ENCODE measurements at places on chromosomes 13 and 19.

DNA sequence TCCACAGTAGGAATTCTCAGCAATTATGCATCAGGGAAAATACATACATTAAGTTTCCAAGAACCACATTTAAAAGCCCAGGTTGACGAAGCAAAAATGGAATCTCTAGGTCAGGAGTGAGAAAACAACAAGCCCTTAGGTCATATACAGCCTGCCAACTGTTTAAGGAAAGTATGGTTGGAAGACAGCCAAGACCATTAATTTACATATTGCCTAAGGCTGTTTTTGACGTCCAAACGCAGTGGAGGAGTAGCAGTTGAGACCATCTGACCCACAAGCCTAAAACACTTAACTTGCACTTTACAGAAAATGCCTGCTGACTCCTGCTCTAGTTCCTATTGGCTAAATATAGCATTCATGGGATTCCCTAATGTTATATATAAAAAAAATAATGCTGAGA is 299.0 kb downstream of the ITGBL1 start:
- no peak for DNase-seq

GRCh38 chr13:49132479-49133002 is 87.6 kb upstream of the MLNR start:
- DNase-seq = no peak

- DNase-seq = no peak
Measured at GRCh38 chr19:4390017-4390566, 10.3 kb downstream of the SH3GL1 start.

DNA sequence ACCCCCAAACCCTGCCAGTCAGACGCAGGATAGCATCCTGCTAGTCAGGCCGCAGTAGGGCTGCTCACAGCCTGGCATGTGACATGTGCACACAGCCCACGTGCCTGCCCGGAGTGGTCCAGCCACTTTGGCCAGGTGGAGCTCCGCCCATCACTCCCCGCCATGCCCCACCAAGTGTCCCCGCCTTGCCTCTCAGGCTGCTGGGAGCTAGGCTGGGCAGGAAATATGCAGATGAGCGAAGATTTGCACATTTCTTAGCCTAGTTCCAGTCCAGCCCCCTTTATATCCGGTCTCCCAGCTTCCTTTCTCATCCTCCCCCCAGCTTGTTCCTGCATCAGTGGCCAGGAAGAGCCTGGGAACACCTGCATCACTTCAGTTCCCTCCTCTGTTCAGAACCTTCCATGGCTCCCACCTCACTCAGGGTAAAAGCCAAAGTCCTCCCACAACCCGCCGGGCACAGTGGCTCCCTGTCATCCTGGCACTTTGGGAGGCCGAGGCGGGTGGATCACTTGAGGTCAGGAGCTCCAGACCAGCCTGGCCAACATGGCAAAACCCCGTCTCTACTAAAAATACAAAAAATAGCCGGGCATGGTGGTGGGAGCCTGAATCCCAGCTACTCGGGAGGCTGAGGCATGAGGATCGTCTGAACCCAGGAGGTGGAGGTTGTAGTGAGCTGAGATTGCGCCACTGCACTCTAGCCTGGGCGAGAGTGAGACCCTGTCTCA is 2.3 kb upstream of the DOCK6 start:
- DNase-seq = no peak

GRCh38 chr13:91406619-91407018 is 8.2 kb downstream of the GPC5 start:
- no peak for DNase-seq

DNA sequence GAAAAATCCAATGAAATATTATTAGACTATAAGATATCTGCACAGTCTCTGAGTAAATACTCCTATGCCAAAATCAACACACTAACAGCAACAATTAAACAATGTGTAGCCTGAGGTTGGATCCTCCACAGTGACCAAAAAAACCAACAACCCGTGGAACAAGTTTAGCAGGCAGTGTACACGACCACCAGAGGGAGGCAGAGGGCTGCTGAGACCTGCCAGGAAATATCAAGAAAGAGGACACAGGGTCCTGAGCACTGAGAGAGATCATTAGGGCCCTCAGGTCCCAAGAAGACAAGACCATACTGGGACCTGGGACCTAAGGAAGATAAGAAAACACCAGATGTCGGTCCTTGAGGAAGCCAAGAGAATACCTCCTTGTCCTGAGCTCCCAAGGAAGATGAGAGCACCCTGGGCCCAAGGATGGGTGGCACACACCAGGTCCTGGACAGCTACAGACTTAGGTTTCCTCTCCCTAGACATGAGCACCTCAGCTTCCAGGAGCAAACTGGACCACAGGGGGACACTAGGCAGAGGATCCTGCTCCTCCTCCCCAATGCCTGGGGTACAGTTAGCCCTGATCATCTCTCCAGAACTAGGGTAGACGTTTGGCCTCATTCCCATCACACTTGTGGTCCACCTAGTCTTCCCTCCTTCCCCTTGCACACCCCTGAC is 822 bp upstream of the ZNF274 start:
- peak; percentile 74 for DNase-seq

- DNase-seq = no peak
Measured at GRCh38 chr19:38544569-38545315, 73.0 kb downstream of the MAP4K1 start.

GRCh38 chr19:10335352-10335985 is 2.1 kb upstream of the RAVER1 start:
- DNase-seq = no peak

DNA sequence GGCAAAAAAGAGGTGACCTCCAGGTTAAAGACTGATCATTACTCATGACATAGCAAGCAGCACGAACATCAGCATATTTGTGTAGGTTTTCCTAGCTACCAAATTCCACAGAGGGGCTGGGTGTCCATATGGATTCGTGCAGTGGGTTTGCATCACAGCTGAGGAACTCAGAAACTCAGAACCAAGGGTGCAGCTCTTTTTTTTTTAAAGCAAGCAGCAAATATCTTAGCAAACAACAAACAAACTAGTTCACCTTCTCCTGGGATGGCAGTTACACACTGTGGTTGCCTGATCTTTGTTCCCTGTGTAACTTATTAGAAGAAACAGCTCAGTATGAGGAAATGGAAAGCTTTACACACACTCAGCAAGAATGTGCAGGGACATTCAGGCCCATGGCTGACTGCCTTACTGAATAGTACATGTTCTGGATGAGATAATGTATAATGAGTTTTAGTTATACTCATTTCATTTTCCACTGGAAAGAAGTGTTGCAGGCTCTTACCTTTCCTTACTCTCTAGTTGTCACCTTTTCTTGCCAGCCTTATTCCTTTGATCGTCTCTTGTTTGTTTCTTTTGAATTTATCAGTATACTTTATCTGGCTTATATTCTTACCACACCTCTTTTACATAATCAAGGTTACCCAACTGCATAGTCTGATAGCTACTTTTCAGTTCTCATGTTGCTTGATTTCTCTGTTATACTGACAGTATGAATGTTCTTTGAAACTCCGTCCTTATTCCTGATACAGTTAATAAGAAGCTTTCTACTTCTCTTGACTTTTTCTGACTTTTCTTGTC is 4.3 kb downstream of the NDFIP2 start:
- DNase-seq = no peak

DNA sequence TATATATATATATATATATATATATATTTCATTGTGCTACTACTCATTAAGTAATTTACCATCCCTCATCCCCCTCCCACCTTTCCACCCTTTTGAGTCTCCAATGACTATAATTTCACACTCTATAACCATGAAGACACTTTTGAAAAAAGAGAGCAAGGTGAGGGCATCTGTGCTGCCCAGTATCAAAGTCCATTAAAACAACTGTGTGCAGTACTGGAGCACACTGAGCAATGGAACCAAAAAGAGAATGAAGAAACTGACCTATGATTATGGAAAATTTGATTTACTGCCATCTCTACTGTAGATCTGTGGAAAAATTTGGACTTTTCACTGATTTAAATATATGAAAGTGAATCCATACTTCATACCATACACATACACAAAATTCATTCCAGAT is 217.9 kb downstream of the COL4A1 start:
- DNase-seq = no peak

GRCh38 chr19:31783592-31783991 is 434.4 kb upstream of the TSHZ3 start:
- no peak for DNase-seq

GRCh38 chr13:59479629-59480028 is 684.1 kb downstream of the DIAPH3 start:
- no peak for DNase-seq

GRCh38 chr19:19033176-19033425 is 216 bp downstream of the SUGP2 start:
- DNase-seq = no peak

DNA sequence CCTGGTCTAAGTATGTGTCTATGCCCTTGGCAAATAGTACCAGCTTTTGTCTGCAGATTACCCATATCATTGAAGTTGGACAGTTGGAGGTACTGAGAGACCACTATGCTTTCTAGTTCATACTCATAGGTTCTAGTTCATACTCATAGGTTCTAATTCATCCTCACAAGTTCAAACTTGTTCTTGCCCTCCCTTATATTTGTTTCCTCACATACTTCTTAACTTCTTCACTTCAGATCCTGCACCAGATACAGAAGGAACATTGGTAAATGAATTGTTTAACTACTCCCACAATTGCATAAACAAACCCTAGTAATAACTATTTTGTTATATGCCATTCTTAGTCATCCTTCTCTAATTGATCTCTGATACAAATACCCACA is 172.2 kb downstream of the SLITRK1 start:
- no peak for DNase-seq

DNA sequence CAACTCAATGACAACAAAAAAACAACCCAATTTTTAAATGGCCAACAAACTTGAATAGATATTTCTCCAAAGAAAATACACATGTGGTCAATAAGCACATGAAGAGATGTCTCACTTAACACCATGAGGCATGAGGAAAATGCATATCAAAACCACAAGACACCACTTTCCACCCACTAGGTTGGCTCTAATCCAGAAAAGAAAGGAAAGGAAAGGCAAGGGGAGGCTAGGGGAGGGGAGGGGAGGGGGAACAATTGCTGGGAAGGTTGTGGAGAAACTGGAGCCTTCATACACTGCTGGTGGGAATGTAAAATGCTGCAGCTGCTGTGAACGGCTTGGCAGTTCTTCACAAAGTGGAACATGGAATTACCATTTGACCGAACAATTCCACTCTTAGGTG is 854.3 kb downstream of the UQCRFS1 start:
- no peak for DNase-seq

- no peak for DNase-seq
Measured at GRCh38 chr19:32189956-32190706, 155.3 kb upstream of the ZNF507 start.

DNA sequence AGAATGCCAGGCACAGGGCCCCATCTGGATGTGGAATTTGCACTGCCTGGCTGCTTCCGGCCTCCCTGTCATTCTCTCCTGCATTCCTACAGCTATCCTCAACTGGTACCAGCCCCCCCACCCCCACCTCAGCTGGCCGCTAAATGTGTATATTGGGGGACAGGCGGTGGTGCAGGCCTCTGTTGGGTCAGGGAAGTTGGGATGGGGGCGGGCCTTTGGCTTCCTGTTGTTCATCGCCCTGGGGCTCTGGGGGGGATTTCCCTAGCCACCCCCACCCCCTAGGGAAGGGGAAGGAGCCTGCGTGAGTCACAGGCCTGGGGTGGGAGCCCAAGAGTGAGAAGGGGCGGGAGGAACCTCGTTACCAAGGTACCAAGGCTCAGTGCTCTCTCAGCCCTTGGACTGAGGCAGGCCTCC is 10.6 kb downstream of the POU2F2 start:
- DNase-seq = peak; percentile 88

- peak; percentile 83 for DNase-seq
Measured at GRCh38 chr19:45455707-45456499, 11.9 kb upstream of the FOSB start.

DNA sequence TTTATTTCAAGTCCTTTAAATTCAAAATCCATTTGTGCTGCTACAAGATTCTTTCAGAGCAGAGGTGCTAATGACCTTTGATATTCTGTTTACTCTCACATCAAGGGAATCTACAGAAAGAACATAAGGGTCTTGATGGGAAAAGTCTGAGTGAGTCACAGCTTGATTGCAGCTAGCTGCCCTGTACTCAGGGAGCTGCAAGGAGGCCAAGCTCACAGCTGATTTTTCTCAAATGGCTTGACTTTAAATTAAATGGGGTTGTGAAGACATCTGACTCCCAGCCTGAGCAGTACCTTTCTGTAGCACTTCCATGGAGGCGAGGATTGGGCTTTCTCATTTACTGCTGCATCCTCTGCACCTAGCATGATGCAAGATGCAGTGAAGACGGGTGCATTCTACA is 62.5 kb downstream of the RAP2A start:
- DNase-seq = no peak

DNA sequence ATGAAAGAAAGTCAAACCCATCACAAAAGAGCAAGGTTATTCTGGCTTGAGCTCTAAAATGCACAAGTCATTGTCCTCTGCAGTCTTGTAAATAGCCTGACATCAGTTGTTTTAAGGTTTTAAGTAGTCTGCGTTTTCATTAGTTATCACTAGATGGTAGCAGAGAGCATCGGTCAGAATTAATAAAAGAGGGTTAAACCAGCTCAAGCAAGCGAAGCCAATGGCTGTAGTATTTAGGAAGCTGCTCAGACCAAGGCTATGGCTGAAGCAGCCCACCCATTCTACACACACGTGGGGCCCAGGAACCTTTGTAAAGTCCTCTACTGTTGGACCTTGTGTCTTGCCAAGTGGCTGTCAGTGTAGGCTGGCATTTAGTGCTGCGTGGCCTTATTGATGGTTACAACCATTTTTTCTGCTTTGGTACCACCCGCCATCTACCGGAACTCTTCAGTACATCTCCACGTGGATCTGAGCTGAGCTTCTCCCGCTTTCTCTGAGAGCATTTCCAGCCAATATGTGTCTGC is 13.3 kb upstream of the ZNF57 start:
- DNase-seq = peak; percentile 37
